A673 (cell line): ENCODE measurements at places on chromosomes 5 and 9. TPM values are rescaled to one million over a fixed set of nuclear protein-coding genes. Genes with fewer than 3 reads are reported as not detected.
A peak's percentile ranks its signal among the peaks of the same experiment; 100 is the strongest.

- peak; percentile 80 for DNase-seq
These were observed 132.4 kb upstream of the NIPBL start for GRCh38 chr5:36743891-36744772.

DNA sequence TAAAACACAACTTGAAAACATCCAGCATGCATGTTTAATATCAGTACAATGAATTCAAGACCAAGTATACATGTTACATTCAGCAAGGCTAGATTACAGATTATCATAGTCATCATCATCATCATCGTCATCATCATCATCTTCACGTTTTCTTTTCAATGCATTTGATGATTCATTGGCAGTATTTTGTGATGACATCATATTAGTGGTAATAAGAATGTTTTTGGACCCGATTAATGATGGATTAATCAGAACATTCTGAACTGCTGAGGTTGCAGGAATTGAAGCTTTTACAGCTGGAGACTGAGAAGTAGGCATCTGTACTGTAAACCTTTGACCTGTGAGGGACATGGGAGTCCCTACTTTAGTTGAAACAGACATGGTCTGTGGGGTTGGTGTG lies 4.5 kb downstream of the AK6 start:
- no peak for DNase-seq

GRCh38 chr5:135248801-135249231 lies 150.2 kb downstream of the MACROH2A1 start:
- no peak for DNase-seq

GRCh38 chr5:179839328-179840256 lies 18.9 kb downstream of the SQSTM1 start:
- DNase-seq, result no peak

DNA sequence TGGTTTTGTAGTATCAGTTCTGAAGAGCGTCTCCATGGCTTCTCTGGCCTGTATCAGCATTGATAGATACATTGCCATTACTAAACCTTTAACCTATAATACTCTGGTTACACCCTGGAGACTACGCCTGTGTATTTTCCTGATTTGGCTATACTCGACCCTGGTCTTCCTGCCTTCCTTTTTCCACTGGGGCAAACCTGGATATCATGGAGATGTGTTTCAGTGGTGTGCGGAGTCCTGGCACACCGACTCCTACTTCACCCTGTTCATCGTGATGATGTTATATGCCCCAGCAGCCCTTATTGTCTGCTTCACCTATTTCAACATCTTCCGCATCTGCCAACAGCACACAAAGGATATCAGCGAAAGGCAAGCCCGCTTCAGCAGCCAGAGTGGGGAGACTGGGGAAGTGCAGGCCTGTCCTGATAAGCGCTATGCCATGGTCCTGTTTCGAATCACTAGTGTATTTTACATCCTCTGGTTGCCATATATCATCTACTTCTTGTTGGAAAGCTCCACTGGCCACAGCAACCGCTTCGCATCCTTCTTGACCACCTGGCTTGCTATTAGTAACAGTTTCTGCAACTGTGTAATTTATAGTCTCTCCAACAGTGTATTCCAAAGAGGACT lies 1.5 kb downstream of the GPR21 start:
- no peak for DNase-seq

- no peak for DNase-seq
These were observed 75.7 kb upstream of the OR2K2 start for GRCh38 chr9:111405701-111406100.

GRCh38 chr5:157172403-157172802 lies 6.3 kb upstream of the GARIN3 start:
- no peak for DNase-seq

- DNase-seq, result no peak
These were observed 55.7 kb upstream of the SYNPO start for GRCh38 chr5:150584556-150585335.

GRCh38 chr5:107168086-107168485 lies 502.7 kb downstream of the EFNA5 start:
- DNase-seq, result no peak

DNA sequence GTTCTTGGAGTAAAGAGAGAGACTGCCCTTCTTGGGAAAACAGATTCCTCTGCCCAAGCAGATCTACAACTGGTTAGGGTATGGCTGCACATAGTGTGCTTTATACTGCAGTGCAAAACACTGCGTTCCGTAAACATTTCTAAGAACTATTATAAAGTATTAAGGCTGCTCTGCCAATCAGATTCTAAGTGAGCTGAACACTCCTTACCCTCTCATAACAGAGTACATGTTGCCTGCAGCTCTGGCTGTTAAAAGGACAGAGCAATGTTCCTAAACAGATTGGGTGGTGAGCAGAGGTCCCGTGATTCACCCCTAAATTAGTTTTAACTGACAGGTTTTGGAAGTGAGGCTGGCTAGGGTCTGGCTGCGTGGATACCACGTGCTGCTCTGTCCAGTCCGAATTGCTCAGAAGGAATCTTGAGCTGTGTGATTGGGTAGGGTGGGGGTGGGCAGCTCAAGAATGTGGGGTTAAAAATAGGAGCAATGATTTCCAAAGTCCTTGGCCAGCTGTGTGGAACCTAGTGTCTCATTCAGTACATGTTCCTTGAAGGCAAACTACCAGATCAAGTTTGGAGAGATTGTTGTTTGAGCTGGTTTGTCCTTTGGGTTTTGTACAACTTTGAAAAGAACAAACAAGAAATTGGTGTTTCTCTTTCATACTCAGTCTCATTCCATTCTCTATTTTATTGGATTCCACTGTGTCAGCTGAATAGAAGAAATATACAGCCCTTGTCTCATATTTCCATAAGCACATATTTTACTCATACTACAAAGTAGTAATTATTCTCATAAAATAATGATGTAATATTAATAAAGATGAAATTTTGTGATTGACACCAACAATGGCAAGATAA lies 497.6 kb upstream of the CD180 start:
- no peak for DNase-seq

- no peak for DNase-seq
These were observed 1851.5 kb upstream of the NUDT12 start for GRCh38 chr5:105414067-105414466.

DNA sequence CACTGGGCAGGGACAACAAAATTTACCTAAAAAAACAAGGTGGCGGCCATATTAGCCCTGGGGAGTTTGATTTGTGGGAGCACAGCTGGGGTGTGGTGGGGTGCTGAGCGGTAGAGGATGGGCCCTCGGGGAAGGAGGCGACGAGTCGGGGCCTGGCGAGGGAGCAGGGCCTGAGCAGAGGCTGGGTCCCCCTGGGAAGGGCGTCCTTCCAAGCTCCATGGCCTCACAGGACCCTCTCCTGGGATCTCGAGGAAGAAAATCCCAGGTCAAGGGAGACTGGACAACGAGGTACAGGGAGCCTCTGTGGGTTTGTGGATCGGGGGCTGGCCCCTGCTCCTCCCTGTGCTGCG lies 165.5 kb downstream of the CACNA1B start:
- DNase-seq, result no peak

- no peak for DNase-seq
These were observed 4.2 kb downstream of the SLC44A1 start for GRCh38 chr9:105248691-105249090.

- DNase-seq, result no peak
These were observed 221.2 kb upstream of the ANKH start for GRCh38 chr5:15092801-15093200.

DNA sequence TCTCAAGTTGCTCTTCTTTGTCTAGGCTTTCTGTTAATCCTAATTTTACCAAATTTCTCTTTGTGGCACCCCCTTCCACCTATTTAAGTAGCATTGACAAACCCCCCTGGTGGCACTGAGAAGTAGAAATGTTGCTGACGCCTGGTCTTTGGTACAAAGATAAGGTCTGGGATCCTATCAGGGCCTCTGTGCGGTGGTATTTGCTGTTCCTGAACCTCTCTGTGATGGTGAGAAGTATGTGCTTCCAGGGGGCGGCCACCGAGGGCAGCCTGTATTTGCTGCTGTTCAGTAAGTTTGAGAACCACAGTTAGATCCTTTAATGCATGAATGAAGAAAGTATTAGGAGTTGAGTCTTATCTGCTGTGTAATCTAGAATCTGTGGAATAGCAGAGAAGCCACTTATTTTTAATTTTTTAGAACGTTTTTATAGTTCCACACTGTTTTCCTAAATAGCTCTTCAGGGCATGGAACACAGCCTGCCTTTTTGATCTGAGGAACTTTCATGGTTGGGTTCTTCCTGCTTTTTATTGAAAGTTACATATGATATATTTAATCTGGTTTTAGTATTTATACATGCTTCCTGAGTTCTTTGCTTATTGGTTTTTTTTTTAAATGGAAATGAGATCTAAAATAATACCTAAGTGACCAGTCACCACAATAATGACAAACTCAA lies 124.2 kb downstream of the TRIO start:
- peak; percentile 50 for DNase-seq

DNA sequence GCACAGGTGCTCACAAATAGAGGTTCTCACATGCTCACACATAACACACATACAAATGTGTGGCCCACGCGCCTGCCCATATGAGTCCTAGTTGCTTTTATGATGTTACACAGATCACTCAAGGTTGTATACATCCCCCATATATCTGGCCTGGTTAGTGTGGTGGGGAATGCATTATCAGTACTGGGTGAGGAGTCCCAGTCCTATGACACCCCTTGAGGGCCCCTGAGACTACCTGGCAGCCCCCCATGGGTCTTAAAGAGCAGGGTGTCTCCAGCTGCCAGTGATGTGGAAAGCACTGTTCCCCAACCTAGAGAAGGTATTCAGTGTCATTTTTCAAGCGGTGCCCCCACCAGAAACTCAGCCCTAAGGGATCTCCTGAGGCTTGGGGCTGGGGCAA lies 2.8 kb upstream of the HAND1 start:
- DNase-seq, result no peak

Gene PDE6A
- 0.39 and 0.49 TPM in 2 replicates for total RNA-seq

GRCh38 chr9:37667706-37668105 lies 17.0 kb downstream of the FRMPD1 start:
- no peak for DNase-seq

Gene CAPSL
- not detected in 2 replicates for total RNA-seq
